ENCODE measurements at places on chromosomes 4 and X.

GRCh38 chr4:25941457-25942221, 27.6 kb downstream of the SMIM20 start:
- DNase-seq, result no peak

DNA sequence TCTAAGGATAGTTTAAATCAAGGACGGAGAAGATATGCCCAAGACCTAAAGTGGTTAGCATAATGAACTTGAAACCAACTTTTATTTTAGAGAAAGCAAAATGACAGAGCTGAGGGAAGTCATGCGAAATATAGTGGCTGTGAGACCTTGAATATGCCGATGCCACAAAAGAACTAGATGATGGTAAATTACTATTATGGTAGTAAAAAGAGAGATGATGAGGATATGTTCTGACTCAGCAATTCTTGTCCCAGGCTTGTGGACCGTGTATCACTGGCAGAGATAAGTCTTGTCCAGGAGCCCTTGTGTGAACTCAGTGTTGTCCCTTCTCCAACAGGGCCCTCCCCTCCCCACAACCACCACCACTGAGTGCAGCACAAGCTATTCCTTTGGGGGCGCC, 1605.6 kb upstream of the TENM3 start:
- no peak for DNase-seq

DNA sequence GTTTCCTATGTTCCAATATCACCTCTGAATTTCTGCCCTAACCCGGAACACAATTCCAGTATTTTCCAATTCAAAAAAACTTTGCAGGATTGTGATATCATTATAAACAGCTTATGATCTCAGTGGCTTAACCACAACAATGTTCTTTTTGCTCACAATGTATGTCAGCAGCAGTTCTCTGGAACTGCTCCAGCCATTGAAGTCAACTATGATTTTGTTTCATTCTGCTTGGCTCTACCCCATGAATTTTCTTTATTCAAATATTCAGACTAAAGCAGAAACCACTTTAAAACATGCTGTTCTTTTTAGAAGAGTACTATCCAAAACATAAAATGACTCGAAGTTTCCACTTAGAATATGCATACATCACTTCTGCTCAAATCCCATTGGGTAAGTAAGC, 1611.1 kb downstream of the ARAP2 start:
- DNase-seq, result no peak

- DNase-seq, result no peak
Measured at GRCh38 chr4:145815626-145816025, 123.0 kb downstream of the ZNF827 start.

DNA sequence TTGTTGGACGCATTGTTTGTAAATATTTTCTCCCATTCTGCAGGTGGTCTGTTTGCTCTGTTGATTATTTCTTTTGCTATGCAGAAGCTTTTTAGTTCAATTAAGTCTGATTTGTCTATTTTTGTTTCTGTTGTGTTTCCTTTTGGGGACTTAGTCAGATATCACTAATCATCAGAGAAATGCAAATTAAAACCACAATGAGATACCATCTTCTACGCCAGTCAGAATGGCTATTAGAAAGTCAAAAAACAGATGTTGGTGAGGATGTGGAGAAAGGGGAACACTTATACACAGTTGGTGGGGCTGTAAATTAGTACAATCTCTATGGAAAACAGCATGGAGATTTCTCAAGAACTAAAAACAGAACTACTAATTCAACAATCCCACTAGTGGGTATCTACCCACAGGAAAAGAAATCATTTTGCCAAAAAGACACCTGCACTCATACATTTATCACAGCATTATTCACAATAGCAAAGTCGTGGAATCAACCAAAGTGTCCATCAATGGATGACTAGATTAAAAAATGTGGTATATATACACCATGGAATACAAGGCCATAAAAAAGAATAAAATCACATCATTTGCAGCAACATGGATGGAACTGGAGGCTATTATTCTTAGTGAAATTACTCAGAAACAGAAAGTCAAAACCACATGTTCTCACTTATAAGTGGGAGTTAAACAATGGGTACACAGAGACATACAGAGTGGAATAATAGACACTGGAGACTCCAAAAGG, 8.1 kb downstream of the COQ2 start:
- DNase-seq, result no peak
